ENCODE measurements at places on chromosomes 12 and 14.

GRCh38 chr12:530308-530707 lies 70.6 kb downstream of the B4GALNT3 start:
- no peak for DNase-seq

DNA sequence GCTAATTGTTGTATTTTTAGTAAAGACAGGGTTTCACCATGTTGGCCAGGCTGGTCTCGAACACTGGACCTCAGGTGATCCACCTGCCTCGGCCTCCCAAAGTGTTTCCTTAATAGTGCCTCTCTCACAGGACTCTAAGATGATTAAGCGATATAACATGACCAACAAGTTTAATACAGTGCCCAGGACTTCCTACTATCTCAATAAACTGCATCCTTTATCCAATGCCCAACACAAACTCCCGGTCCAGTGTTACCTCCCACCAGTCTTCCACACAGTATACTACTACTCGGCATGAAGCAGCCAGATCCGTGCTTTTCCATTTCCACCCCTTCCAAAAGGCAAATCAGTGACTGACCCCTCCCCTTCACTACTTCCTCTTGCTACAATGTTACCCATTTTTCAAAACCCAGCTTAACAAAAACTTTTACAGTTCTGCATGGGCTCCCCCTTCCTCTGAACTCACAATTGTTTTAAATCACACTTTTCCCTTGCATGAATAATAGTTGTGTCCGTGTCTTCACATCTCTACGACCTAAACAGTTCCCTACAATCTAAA lies 900 bp downstream of the NOP2 start:
- DNase-seq: no peak

DNA sequence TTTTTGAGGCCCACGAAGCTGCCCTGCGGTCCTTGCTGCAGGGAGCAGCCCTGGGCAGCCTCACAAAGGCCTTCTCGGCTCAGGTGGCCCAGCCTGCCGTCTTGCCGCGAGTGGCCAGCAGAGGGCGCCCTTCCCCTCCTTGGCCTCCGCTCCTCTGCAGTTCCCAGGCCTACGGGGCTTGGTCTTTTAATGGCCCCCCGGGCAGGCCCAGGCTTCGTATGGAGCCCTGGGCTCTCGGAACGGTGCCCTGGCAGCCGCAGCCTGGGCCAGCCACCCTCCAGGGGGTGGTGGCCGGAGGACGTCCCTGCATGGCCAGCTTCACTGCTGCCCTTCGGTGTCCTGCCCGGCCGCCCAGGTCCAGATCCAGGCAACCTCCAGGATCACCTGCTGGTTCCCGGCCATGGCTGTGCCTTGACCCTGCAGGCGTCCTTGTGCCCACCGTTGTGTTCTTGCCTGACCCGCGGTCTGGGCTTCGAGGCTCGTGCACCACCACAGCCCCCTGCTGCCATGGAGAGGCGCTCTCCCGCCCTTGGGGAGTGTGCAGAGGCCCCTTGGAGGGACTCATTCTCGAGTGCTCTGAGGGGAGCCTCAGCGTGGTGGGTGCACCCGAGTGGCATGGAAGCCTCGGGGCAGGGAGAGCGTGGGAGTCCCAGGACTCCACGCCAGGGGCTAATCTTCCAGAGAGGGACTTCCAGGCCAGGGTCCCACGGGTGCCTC lies 9.4 kb downstream of the ASPG start:
- DNase-seq: peak; percentile 92

GRCh38 chr12:27539191-27539631 lies 15.2 kb downstream of the PPFIBP1 start:
- no peak for DNase-seq

DNA sequence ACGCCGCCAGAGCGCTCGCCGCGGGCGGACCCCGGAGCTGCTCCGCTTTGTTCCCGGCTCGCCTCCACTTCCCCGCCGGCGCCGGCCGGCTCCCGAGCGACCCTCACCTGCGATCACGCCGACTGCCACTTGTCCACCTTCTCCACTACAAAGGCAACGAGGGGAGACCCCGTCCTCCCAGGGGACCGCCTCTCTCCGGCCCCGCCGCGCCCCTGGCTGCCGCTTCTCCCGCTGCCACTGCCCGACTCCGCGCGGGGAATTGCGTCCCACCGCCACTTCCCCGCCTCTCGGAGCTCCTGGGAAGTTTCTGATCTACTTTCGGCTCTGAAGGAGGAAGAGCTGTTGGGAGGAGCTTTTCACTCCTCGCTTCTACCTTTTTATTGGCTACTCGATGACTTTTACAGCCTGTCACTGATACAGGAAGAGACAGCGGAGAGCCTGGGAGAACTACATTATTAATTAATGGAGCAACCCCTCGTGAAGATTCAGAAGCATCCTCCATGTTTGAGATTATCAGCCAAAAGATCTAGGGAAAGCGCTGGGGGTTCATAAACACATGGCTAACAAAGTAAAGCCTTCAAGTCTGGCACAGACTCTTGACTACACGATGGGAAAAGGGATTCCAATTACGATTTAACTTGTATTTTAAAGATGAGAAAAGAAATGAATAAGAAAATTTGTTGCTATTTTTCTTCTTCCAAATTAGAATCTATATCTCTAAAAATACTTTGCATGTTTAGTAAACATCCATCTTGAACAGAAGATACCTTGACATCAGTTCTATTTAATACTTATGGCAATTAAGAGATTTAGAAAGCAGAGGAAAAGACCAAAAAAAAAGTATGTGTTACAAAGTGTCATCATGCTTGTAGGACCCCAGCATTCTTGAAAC lies at the start of gene BAZ1A:
Gene BAZ1A, minus strand, starts transcription at position 330 of the 892 bp plus-strand sequence. CDS start 756 bp downstream, outside the sequence.
- DNase-seq: peak; percentile 59

GRCh38 chr12:130391186-130391585 lies 53.5 kb downstream of the PIWIL1 start:
- no peak for DNase-seq

DNA sequence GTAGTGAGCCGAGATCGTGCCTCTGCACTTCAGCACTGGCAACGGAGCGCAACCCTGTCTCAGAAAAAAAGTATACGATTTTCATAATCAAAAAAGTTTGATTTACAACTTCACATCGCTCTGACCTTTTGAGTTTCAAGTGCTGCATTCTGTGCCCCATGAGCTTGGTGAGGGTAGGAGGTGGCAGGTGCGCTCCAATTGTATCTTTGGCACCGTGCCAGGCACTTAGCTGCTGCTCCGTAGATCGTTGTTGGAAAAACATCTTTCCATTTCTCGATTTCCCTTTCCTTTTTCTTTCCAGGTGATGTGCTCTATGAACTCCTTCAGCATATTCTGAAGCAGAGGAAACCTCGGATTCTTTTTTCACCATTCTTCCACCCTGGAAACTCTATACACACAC lies 203.7 kb downstream of the ETV6 start:
- no peak for DNase-seq

GRCh38 chr12:12590961-12591360 lies 20.7 kb upstream of the CREBL2 start:
- DNase-seq: no peak

GRCh38 chr14:69644814-69645213 lies 33.4 kb downstream of the SUSD6 start:
- no peak for DNase-seq

DNA sequence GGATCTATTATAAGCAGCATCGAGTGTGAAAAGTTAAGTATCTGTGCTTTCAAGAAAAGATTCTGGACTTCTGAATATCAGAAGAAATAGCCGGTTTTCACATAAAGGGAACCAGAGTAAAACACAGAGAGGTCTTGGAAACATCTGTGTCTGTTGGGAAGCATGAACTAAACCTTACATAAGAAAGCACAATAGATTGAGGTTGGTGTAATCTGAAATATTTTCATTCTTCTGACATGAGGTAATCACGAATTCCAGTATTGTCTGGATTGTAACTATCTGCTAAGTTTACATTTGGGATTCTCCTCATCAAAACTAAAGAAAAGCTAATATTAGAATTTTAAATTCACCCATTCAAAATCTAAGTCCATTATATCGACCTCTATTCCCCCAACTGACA lies 161.3 kb downstream of the CPNE8 start:
- DNase-seq: no peak

GRCh38 chr12:87217491-87217890 lies 811.7 kb downstream of the C12orf50 start:
- no peak for DNase-seq

DNA sequence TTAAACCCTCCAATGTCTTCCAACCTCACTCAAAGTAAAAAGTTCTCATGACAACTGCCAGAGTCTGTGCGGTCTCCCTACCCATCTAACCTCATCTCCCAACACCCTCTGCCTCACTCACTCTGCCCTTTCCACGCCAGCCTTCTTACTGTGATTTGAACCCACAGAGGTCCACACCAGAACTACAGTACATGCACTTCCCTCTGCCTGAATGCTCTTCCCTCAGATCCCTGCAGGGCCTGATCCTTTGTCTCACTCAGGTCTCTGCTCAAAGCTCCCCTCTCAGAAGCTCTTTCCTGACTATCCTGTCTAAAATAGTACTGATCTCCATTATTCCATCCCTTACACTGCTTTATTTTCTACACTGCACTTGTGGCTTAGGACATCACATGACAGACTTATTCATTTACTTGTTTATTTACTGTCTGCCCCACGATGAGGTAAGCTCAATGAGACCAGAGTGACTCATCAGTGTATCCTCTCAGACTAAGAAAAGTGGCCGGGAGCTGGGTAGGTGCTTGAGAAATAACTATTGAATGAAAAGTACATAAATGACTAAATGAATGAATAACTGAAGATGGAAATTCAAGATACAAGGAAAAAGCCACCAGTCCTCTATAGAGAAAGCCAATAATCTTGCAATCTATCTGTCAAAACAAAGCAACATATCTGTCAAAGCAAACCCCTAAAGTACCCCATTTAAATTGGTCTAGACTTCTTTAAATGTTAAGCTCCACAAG lies 17.1 kb downstream of the POMT2 start:
- no peak for DNase-seq

GRCh38 chr12:6424008-6424347 lies 20.8 kb upstream of the CD27 start:
- DNase-seq: no peak

DNA sequence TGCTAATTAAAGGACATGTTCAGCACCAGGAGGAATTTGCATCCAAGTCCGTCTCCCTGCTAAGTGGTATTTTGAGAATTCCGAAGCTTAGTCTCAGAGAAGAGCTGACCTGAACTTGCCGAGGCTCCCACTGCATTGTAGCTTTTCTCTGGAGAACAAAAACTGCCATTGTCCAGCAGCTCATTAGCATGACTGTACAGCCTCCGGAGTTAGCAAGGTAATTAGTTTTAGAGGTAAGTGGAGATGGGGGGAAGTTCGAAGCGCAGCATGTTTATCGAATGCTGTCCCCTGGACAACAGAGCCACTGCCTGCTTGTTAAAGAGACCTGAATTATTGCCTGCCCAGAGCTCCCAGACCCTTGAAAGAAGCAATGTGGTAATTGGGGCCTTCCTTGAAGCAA lies 160.3 kb upstream of the PELI2 start:
- DNase-seq: no peak

DNA sequence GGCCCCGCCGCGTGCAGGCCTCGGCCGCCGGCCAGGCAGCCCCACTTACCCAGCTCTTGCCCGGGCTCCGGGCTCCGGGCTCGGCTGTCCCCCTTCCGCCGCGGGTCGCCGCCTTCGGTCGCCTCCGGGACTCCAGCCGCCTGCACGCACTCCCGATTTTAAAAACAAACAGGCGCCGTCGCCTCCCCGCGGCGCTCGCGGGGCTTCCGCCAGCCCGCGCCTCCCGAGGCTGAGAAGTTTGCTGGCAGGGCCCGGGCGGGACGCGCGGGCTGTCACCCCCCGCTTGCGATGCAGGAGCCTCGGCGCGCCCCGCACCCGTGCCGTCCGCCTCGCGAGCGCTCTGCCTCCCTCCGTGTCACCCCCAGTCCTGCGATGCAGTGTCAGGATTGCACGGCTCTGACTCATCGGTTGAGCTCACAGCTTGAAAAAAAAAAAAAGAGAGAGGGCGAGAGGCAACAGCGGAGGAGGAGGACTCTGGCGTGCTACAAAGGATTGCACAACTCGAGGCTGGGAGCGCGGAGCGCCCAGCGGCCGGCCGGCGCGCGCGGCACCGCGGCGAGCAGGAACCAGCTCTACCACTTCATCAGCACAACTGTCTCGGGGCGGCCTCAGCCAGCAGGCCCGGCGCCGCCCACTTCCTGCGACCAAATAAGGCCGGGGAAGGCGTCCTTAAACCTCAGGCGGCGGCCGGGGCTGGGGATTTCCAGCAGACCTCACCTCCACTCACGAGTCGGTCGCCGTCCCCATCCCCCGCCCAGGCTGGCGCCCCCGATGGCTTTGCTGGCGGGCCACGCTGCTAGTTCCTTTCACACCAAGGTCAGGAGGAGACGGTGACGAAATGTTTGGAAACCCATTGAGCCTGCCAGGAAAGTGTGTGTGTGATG lies 45.8 kb upstream of the PNMA1 start:
- DNase-seq: peak; percentile 90

All from 8988T (cell line).